Activated CD4-positive, alpha-beta T cell treated with anti-CD3 and anti-CD28 coated beads for 36 hours (primary cell): ENCODE measurements at places on chromosomes 7 and 10.

- H3K4me3 ChIP-seq = no peak overlapping the region
- DNase-seq = no peak
- no peak overlapping the region for H3K27ac ChIP-seq
- no peaks in the 10 kb centered on the region for H3K27me3 ChIP-seq
- no peaks in the 10 kb centered on the region for H3K4me1 ChIP-seq
- H3K36me3 ChIP-seq = no peaks in the 10 kb centered on the region
Measured at GRCh38 chr10:79018521-79019011, 50.2 kb upstream of the ZMIZ1 start.

- H3K4me1 ChIP-seq = no peaks in the 10 kb centered on the region
- H3K36me3 ChIP-seq = no peaks in the 10 kb centered on the region
- no peak overlapping the region for H3K4me3 ChIP-seq
- no peaks in the 10 kb centered on the region for H3K27me3 ChIP-seq
- no peak overlapping the region for H3K27ac ChIP-seq
Measured at GRCh38 chr10:17984056-17984455, 32.3 kb downstream of the SLC39A12 start.

DNA sequence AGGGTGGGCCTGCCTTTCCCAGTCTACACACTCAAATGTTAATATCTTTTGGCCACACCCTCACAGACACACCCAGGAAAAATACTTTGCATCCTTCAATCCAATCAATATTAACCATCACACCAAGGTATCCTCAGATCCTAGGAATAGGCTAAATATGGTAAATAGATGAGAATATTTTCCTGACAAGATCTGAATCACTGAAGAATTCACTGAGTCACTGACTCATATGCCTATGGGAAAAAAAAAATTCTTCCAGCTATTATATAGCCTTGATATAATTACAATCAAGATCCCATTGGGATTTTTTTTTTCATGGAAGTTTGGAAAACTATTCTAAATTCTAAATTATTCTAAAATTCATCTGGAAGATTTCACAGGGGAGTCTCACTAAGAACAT is 65.8 kb downstream of the INHBA start:
- DNase-seq = no peak
- no peak overlapping the region for H3K27ac ChIP-seq
- H3K36me3 ChIP-seq = no peaks in the 10 kb centered on the region
- H3K4me1 ChIP-seq = no peaks in the 10 kb centered on the region
- peaks cover 8% of the 10 kb centered on the region for H3K27me3 ChIP-seq
- no peak overlapping the region for H3K4me3 ChIP-seq

- peak overlapping the region; percentile 96 for H3K27ac ChIP-seq
- H3K27me3 ChIP-seq = no peaks in the 10 kb centered on the region
- H3K4me3 ChIP-seq = peak overlapping the region; percentile 82
- DNase-seq = peak; percentile 6
Measured at GRCh38 chr10:32445036-32445435, 904 bp upstream of the CCDC7 start.

GRCh38 chr7:105822806-105823205 is 53.6 kb downstream of the ATXN7L1 start:
- peaks cover 19% of the 10 kb centered on the region for H3K4me1 ChIP-seq
- DNase-seq = no peak
- no peaks in the 10 kb centered on the region for H3K27me3 ChIP-seq
- H3K36me3 ChIP-seq = peaks cover 15% of the 10 kb centered on the region

DNA sequence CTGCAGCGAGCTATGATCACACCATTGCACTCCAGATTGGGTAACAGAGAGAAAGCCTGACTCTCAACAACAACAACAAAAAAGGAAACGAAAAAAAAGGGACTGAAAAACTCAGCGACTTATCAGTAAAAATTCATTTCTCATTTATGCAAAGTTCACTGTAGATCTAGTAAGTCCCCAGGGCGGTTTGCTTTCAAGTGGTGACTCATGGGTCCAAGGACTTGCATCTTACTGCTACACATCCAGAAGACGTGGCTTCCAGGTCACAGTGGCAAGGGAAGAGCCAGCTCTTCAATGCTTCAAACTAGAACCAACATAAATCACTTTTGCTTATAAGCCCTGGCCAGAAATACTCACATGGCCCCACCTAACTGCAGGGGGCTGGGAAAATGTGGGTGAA is 178.3 kb upstream of the AUTS2 start:
- no peaks in the 10 kb centered on the region for H3K4me1 ChIP-seq
- H3K27me3 ChIP-seq = peaks cover 5% of the 10 kb centered on the region
- DNase-seq = no peak
- H3K36me3 ChIP-seq = no peaks in the 10 kb centered on the region

- no peaks in the 10 kb centered on the region for H3K36me3 ChIP-seq
- no peak for DNase-seq
- peaks cover 5% of the 10 kb centered on the region for H3K4me1 ChIP-seq
- H3K4me3 ChIP-seq = no peak overlapping the region
- no peak overlapping the region for H3K27ac ChIP-seq
Measured at GRCh38 chr10:95314192-95314918, 23.6 kb upstream of the PDLIM1 start.

- no peaks in the 10 kb centered on the region for H3K36me3 ChIP-seq
- DNase-seq = no peak
- peaks cover 14% of the 10 kb centered on the region for H3K27me3 ChIP-seq
- peaks cover 6% of the 10 kb centered on the region for H3K4me1 ChIP-seq
- no peak overlapping the region for H3K27ac ChIP-seq
Measured at GRCh38 chr10:17348501-17349349, 105.7 kb downstream of the ST8SIA6 start.

DNA sequence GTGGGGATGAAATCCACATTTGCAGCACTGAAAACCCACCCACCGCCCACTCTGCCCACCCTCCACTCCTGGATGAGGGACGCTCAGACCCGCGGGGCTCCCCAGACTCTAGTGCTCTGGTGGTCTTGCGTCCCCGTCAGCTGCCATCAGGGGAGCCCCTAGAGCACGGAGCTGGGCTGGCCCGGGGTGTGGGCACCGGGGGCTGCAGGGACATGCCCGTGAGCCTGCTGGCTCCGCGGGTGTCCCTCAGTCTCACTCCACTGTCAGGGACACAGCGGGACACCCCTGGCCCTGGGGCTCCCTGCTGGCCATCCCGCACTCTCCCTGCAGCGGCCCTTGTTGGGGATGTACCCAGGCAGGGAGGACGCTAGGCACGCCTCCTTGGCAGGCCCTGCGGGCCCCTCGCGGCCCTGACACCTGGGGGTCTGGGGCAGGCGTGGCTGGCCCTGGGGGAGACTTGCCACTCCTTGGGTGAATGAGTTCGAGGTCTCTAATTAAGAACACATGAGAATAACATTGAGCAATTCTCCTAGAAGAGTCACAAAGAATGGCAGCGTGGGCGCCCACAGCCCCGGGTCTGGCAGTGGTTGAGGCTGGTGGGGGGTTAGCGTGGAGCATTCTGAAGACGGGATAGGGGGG is 64.2 kb downstream of the CFAP46 start:
- peaks cover 19% of the 10 kb centered on the region for H3K27me3 ChIP-seq
- DNase-seq = no peak
- no peaks in the 10 kb centered on the region for H3K4me1 ChIP-seq

DNA sequence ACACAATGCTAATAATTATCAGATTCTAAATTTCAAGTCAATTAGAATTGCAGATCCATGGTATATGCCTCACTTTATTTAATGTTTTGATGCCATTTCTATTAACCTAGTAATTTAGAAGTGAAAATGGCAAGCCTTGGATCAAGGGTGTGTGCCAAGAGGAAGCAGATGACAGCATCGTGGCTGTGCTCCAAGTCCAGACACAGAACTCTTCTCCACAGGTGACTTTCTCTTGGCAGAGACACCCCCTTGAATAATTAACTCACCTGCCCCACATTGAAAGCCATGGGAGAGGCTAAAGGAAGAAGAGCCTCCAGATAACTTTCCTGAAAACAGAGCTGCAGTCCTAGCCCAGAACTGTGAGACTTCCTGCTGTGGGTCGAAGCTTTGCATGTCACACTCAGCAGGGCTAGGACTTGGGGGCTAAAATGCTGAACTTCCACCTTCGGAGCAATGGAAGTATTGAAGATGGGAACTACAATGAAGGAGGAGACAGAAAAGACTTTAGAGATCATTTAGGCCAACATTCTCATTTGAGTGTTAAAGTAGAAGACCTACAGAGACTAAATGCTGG is 996 bp upstream of the C10orf90 start:
- no peak for DNase-seq
- H3K36me3 ChIP-seq = no peaks in the 10 kb centered on the region
- H3K4me3 ChIP-seq = no peak overlapping the region

- peaks cover 8% of the 10 kb centered on the region for H3K27me3 ChIP-seq
- H3K4me1 ChIP-seq = no peaks in the 10 kb centered on the region
- no peak overlapping the region for H3K27ac ChIP-seq
- H3K4me3 ChIP-seq = no peak overlapping the region
- H3K36me3 ChIP-seq = no peaks in the 10 kb centered on the region
Measured at GRCh38 chr10:23648618-23649017, 209.7 kb downstream of the OTUD1 start.

DNA sequence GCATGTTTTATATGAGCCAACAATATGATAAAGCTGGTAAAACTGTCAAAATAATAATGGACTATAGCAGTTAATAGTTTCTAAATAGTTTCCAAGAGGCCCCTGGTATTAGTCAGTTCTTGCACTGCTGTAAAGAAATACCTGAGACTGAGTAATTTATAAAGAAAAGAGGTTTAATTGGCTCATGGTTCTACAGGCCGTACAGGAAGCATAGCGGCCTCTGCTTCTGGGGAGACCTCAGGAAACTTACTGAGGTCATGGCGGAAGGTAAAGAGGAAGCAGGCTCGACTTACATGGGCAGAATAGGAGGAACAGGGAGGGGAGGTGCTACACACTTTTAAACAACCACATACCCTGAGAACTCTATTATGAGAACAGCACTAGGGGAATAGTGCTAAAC is 104.6 kb downstream of the PPP1R9A start:
- no peaks in the 10 kb centered on the region for H3K4me1 ChIP-seq
- no peaks in the 10 kb centered on the region for H3K36me3 ChIP-seq
- no peak overlapping the region for H3K4me3 ChIP-seq
- H3K27me3 ChIP-seq = no peaks in the 10 kb centered on the region
- H3K27ac ChIP-seq = no peak overlapping the region
- no peak for DNase-seq

GRCh38 chr7:94111009-94111408 is 106.9 kb upstream of the BET1 start:
- no peak overlapping the region for H3K27ac ChIP-seq
- DNase-seq = no peak
- H3K36me3 ChIP-seq = no peaks in the 10 kb centered on the region
- H3K4me1 ChIP-seq = no peaks in the 10 kb centered on the region

DNA sequence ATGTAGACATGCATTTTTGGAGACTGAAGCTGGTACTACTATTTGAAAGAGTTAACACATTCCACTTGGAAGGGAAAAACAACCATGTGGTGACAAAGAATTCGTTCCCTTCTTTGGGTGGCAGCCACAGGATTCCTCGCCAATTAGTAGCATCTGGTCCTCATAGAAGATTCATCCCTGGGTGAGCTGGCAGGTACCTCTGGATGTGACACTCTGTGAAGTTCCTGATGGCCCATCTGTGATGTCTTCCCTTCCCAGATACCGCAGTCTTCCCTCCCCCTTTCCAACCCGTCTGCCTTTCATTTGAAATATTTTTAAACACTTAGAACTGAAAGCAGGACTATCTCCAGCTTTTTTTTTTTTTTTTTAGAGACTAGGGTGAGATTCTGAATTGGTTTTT is 569.5 kb downstream of the TYW1 start:
- H3K4me1 ChIP-seq = no peaks in the 10 kb centered on the region
- H3K4me3 ChIP-seq = no peak overlapping the region
- no peaks in the 10 kb centered on the region for H3K27me3 ChIP-seq

- no peak for DNase-seq
- H3K4me3 ChIP-seq = no peak overlapping the region
- peaks cover 10% of the 10 kb centered on the region for H3K27me3 ChIP-seq
Measured at GRCh38 chr10:70588859-70589570, 13.5 kb downstream of the PRF1 start.

GRCh38 chr7:72492461-72493065 is 80.4 kb upstream of the CALN1 start:
- no peak for DNase-seq
- no peak overlapping the region for H3K4me3 ChIP-seq
- peaks cover 4% of the 10 kb centered on the region for H3K27me3 ChIP-seq
- H3K4me1 ChIP-seq = no peaks in the 10 kb centered on the region

GRCh38 chr10:89503151-89503550 is 32.2 kb downstream of the SLC16A12 start:
- no peaks in the 10 kb centered on the region for H3K36me3 ChIP-seq
- H3K27me3 ChIP-seq = peaks cover 2% of the 10 kb centered on the region
- no peak overlapping the region for H3K4me3 ChIP-seq
- DNase-seq = no peak
- H3K4me1 ChIP-seq = peaks cover 11% of the 10 kb centered on the region

- no peaks in the 10 kb centered on the region for H3K4me1 ChIP-seq
- H3K4me3 ChIP-seq = no peak overlapping the region
- H3K27me3 ChIP-seq = peaks cover 2% of the 10 kb centered on the region
- no peaks in the 10 kb centered on the region for H3K36me3 ChIP-seq
Measured at GRCh38 chr7:48347230-48347825, 176.1 kb downstream of the ABCA13 start.

DNA sequence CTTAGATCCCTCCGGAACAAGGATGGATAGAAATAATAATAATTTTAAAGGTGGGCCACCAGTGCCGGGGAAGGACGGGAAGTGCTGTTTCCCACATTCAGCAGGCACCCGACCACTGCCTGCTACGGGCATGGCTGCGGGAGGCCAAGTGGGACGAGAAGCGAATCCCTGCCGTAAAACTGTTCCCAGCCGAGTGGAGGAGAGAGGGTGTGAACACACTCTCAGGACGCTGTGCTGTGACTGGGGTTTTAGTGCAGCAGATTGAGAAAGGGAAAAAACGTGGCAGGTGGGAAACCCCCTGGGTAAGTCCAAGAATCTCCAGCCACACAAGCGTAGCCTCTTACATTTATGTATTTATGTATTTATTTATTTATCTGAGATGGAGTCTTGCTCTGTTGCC is 158.8 kb downstream of the DNAJB6 start:
- H3K36me3 ChIP-seq = no peaks in the 10 kb centered on the region
- H3K4me3 ChIP-seq = no peak overlapping the region
- peaks cover 9% of the 10 kb centered on the region for H3K27me3 ChIP-seq
- H3K4me1 ChIP-seq = peaks cover 35% of the 10 kb centered on the region
- peak; percentile 38 for DNase-seq
- no peak overlapping the region for H3K27ac ChIP-seq

GRCh38 chr7:128755075-128755818 is 16.1 kb downstream of the CALU start:
- H3K27ac ChIP-seq = no peak overlapping the region
- H3K36me3 ChIP-seq = peaks cover 37% of the 10 kb centered on the region
- H3K4me3 ChIP-seq = no peak overlapping the region
- no peak for DNase-seq
- H3K27me3 ChIP-seq = no peaks in the 10 kb centered on the region
- H3K4me1 ChIP-seq = peaks cover 5% of the 10 kb centered on the region

DNA sequence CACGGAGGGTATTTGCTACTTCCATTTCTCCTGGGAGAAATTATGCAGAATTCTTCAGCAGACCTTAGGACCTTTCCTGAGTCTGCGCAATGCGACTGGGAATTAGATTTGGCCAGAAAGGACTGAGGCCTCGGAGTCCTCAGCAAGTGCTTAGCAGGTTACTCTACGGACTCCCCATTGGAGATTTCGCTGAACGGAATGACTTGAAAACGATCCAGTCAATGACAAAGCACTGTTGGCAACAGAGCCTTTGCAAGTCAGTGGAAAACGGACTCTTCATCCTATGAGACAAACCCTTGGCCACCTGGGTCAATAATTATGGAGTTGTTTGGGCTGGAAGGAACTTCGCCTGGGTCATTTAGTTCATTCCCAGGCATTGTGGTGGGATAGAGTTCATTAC is 107.4 kb downstream of the FAM204A start:
- H3K36me3 ChIP-seq = no peaks in the 10 kb centered on the region
- no peak overlapping the region for H3K4me3 ChIP-seq
- H3K27me3 ChIP-seq = peaks cover 21% of the 10 kb centered on the region
- H3K4me1 ChIP-seq = no peaks in the 10 kb centered on the region
- H3K27ac ChIP-seq = no peak overlapping the region
